ENCODE measurements at places on chromosomes 13 and 19.
A peak's percentile ranks its signal among the peaks of the same experiment; 100 is the strongest.

DNA sequence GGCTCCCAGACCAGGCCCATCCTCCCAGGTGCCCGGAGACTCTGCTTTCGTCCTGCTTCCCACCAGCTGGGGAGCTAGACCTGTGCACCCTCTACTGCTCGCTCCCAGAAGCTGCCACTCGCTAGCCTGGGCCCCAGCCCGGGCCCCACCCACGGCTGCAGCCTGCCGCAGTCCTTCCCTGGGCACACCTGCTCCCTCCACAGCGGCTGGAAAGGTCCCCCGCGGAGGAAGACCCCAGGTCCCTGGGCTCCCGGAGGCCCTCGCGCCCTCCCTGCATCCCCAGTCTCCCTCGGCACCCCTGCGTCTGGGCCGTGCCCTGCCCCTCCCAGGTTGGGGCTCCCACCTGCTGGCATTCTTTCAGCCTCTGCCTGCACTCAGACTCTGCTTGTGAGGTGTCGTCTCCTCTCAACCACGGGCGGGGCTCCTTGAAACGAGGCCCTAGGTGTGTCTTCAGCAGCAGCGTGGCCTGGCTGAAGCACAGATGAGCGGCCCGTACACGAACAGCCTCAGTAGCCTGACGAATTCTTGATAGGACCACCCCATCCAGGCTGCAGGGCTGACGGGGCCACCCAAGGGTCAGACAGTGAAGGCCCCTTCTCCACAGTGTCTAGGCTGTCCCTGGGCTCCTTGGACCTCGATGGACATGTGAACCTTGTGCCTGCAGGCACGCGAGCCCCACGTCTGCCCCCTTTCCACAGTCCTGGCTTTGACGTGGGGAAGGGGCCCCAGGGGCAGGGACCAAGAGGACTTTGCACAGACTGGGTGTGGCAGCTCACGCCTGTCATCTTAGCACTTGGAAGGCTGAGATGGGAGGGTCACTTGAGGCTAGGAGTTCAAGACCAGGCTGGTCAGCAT, 27.9 kb downstream of the DOT1L start:
- no peak for DNase-seq

DNA sequence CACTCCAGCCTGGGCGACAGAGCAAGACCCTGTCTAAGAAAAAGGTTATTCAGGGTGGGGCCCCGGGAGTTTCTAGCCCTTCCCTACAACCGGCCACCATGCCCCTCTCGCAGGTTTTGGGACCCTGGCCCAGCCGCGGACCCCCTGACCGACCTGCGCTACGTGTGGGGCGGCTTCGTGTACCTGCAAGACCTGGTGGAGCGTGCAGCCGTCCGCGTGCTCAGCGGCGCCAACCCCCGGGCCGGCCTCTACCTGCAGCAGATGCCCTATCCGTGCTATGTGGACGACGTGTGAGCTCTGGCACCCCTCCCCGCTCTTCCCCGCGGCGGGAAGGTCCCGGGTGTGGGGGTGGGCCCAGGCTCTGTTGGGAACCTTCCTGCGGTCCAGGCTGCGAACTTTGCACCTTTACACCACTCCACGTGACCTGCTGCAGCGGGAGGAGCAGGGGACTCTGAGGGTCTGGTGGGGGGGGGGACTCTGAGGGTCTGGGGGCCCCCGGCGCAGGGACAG, 6.3 kb downstream of the ABCA7 start:
- no peak for DNase-seq

DNA sequence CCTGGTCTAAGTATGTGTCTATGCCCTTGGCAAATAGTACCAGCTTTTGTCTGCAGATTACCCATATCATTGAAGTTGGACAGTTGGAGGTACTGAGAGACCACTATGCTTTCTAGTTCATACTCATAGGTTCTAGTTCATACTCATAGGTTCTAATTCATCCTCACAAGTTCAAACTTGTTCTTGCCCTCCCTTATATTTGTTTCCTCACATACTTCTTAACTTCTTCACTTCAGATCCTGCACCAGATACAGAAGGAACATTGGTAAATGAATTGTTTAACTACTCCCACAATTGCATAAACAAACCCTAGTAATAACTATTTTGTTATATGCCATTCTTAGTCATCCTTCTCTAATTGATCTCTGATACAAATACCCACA, 172.2 kb downstream of the SLITRK1 start:
- no peak for DNase-seq

DNA sequence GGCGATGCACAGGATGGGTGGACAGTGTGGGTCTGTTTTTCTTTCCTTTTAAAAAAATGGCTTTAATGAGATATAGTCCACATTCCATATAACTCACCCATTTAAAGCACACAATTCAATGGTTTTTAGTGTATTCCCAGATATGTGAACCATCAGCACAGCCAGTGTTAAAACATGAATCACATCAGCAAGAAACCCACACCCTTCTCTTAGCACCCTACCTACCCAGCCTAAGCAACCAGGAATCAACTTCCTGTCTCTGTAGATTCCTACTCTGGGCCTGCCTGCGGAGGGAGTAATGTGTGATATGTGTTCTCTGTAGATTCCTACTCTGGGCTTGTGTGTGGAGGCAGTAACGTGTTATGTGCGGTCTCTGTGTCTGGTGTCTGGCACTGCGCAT, 11.9 kb downstream of the TMEM255B start:
- DNase-seq, result no peak

DNA sequence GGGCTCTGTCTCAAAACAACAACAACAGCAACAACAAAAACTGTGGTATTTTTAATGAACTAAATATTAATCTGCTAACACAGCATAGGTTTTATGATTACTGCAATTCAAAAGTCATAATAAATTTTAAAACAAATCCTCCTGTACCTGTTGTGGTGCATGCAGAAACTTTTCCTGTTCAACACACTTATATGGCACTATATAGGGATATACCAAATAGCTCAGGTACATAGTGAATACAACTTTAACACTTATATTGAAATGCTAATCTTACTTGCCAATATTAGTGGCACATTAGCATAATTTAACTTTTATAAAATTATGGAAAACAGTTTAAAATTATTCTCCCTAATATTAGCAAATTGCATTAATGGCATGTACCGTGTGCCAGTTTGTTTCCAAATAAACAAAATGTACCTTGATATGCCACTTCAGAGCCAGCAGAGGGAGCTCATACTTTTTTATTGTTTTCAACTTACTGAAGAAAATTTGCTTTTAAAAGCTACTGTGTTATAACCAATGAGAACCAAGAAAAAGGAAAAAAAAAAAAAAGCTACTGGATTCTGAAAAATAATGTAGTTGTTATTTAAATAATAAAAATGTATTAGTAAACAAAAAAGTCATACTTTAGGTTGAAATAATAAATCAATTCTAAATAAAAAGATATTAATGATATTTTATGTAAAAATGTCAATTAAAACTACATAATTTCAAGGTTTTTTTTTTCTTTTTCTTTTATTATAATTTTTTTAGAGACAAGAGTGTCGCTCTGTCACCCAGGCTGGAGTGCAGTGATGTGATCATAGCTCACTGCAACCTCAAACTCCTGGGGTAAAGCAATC, 18.0 kb upstream of the RBM26 start:
- no peak for DNase-seq

GRCh38 chr13:76942363-76942762, 5.9 kb upstream of the ACOD1 start:
- no peak for DNase-seq

- no peak for DNase-seq
Measured at GRCh38 chr13:69704311-69704710, 403.3 kb upstream of the ATXN8OS start.

GRCh38 chr13:73168226-73168952, 109.6 kb downstream of the KLF5 start:
- no peak for DNase-seq

- DNase-seq, result no peak
Measured at GRCh38 chr13:31090096-31090495, 71.6 kb downstream of the HSPH1 start.

- no peak for DNase-seq
Measured at GRCh38 chr13:46213242-46213641, 1.5 kb downstream of the LRRC63 start.

DNA sequence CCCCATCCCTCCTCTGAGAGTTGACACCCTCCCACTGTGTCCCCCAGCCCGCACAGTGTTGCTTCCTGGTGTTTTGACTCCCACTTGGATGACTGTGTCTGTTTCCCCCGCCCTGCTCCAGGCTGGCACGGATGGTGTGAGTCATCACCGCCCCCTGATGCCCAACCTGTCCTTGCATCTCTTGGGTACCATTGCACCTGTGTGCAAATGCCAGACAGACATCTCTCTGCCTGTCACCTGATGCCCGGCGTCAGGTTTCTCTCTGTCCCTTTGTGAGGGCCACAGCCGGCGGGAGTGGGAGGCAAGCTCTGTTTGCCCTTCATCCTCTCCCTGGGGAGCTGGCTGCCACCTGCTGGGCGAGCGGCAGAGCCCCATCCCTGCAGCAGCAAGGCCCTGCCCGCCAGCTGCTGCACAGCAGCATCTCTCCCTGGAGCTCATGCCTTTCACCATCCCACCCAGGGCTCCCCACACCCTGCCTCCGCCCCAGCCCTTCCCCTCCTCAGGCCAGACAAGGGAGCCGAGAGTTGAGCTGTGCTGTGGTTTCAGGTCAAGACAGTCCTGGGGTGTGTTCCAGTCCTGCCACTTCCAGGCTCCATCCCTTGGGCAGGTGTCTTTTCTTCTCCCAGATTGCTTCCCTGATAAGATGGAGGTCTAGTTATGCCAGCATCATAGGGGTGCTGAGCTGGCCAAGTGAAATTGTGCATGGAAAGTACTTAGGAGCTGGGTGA, 29.7 kb downstream of the NKPD1 start:
- DNase-seq, result no peak

DNA sequence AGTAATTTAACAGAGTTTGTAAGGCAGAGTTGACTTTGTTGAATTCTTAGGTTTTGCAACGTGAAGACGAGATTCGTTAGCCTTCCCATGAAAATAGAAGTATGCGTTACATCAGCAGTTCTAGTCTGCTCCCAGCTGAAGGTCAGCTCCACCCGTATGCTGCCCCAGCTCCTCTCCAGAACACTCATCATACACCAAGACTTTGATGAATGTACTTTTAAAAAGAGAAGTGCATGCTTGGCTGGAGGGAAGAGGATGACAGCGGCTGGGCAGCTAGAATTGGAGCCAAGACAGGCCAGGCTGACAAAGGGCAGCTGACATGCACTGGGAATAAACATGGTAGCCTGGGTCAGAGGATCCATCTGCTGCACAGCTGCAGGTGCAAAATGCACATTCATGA, 166.3 kb upstream of the ARGLU1 start:
- DNase-seq, result no peak

GRCh38 chr19:55179606-55180484, at the start of gene SYT5:
SYT5 (minus strand) TSS chr19:55180289; CDS start chr19:55179041, 1,248 bp downstream.
- peak; percentile 30 for DNase-seq

- DNase-seq, result no peak
Measured at GRCh38 chr13:44365899-44366298, 7.7 kb upstream of the SERP2 start.

DNA sequence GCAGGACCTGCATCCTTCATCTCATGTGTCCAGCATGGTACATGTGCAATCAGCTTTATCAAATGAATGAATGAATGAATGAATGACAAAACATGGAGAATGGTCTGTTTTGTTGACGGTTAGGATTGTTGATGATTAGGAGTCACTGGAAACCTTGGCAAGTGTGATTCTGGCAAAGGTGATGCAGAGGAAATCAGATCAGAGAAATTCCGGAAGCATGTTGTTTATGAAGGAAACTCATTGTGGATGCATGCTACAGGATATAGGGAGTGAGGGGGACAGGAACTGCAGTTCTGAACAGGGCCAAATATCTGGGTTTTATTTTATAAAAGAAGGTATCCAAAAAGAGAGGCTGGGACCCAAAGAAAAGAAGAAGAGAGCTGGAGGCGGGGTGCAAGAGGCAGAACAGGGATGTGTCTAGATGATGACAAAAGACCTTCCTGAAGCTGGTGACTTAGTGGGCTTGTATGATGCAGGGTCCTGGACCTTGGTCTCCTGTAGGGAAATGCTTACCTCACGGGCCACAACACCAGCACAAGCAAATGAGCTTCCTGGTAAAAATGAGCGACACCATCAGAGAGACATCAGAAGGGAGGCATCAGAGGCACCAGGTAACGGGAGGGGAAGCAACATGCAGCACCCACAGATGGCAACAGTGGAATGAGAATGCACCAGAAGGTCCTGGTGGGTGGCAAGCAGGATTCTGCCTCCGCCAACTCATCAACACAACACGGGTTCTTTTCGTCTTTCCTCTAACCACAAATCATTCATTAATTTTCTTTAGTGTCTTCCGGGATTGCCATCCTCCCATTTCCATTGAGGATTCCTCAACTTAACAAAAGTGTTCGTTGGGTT, 159.6 kb downstream of the FOXO1 start:
- no peak for DNase-seq

- DNase-seq, result no peak
Measured at GRCh38 chr13:104071806-104072205, 1005.6 kb upstream of the SLC10A2 start.

GRCh38 chr13:84417416-84417815, 535.1 kb upstream of the SLITRK1 start:
- DNase-seq, result no peak

DNA sequence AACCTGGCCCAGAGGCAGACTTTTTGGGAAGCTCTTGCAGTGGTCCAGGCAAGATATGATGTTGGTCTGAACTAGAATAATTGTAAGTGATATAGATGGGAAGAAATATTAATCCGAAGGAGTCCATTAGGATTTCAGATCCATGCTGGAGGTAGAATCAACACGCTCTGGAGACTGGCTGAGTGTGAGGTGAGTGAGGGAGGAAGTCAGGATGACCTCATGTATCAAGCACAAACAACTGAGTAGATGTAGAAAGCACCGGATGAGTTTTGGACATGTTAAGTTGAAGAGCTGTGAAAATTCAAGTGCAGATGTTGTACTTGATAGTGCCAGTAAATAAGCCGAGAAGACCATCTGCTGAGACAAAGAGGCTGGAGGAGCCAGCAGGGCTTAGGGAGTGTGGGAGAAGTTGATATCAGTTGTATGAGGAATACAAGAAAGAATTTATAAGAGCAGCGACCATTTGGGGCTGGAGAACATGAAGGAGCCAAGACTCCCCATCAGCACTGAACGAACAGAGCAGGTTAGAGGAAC, 5.3 kb upstream of the CNMD start:
- DNase-seq, result no peak

DNA sequence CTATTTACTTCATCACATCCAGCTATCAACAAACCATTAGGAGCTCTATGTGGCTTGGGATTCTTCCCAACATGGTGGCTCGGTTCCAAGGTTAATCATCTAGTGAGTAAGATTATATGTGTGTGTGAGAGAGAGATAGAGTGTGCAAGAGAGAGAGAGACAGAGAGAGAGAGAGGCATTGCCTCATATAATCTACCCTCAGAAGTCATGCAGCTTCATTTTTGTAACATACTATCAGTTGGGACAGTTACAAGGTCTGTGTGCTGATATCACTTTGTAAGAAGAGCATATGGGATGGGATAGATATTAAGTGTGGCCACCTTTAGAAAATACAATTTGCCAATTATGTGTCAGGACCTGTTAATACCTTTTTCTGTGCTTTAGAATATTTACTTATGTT, 104.1 kb downstream of the NDFIP2 start:
- DNase-seq, result no peak

- DNase-seq, result no peak
Measured at GRCh38 chr13:107299717-107300116, 731.8 kb upstream of the ARGLU1 start.
